Natural killer cell treated with Interleukin-12 subunit alpha and Interleukin-12 subunit beta and Interleukin-15 and Interleukin-18, amount 100 ng/mL, for 72 hours (primary cell): ENCODE measurements at places on chromosomes 2 and 18. TPM values are rescaled to one million over a fixed set of nuclear protein-coding genes. Genes with fewer than 3 reads are reported as not detected.

DNA sequence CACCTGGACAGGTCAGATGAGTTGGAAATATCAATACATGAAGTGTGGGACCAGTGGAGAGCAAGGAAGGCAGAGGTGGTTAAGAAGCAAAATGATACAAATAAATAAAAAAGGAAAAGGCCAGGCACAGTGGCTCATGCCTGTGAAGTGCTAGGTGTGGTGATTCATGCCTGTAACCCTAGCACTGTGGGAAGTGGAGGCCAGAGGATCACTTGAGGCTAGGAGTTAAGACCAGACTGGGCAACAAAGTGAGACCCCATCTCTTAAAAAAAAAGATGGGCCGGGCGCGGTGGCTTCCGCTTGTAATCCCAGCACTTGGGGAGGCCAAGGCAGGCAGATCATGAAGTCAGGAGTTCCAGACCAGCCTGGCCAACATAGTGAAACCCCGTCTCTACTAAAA, 2.9 kb downstream of the STON1 start:
- DNase-seq, result no peak
- H3K36me3 ChIP-seq, result no peaks in the 10 kb centered on the region
- H3K4me1 ChIP-seq, result peaks cover 9% of the 10 kb centered on the region
- no peak overlapping the region for H3K27ac ChIP-seq
- H3K4me3 ChIP-seq, result no peak overlapping the region
- no peaks in the 10 kb centered on the region for H3K27me3 ChIP-seq

- no peaks in the 10 kb centered on the region for H3K4me1 ChIP-seq
- no peak for DNase-seq
- no peak overlapping the region for H3K4me3 ChIP-seq
- H3K36me3 ChIP-seq, result no peaks in the 10 kb centered on the region
Observed at GRCh38 chr2:53516650-53517049, 251.0 kb upstream of the CHAC2 start.

DNA sequence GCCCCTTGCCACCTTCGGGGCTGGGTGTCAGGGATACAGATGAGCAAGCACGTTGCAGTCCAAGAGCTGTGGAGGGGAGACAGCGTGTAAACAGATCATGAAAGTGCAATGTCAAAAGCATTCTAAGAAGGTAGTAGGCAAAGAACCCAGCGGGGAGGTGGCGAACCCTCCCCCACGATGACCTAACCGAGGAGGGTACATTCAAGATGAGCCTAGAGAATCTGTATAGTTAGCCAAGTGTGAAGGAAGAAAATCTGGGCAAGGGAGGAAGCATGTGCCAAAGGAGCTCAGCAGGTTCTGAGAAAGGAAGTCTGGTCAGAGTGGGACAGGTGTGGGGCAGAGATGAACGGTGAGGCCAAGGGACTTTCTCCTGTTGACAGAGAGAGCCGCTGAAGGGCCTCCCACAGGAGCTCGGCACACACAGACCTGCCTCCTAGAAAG, 106.9 kb downstream of the SP3 start:
- no peak for DNase-seq
- H3K27ac ChIP-seq, result no peak overlapping the region
- no peaks in the 10 kb centered on the region for H3K36me3 ChIP-seq

DNA sequence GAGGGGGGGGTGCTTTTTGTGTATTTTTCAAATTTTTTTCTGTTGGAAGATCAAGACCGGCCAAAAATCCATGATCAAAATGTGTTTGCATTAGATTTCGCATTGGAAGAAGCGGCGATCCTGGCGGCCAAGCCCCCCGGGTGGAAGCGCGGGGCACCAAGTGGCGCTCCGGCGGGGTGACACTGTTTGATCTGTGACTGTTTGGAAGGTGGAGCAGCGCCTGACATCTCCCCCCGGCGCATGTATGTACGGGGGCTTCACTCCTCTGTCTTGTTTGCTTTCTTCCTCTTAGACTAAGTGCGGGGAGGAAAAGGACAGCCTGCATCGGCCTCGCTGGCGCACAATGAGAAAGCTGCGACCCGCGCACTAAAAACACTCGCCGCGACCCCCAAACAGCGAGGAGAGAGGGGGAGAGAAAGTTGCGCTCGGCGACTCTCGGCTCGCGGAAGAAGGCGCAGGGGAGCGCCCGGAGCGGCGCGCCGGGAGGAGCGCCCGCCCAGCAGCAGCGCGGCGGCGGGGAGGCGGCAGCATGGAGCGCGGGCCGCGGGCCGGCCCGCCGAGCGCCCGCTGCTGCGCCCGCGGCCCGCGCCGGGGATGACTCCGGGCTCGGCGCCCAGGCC, 515 bp downstream of the TSHZ1 start:
- H3K4me1 ChIP-seq, result peaks cover 59% of the 10 kb centered on the region
- peak overlapping the region; percentile 98 for H3K4me3 ChIP-seq
- peak overlapping the region; percentile 94 for H3K27ac ChIP-seq

DNA sequence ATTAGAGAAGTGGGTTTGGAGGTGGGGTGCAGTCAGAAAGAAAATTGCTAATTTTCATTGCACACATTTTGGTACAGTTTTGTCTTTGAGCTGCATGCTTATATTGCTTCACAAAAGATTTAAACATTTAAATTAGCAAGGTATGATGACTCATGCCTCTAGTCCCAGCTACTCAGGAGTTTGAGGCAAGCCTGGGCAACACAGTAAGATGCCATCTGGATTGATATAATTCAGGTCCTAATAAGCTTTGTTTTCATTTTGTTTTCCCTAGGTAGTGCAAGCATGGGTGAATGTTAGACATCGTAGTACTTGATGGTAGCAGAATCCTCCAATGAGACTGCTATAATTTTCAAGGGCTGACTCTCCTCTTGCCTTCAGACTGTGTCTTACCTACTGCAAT, 396.7 kb upstream of the RGPD4 start:
- H3K4me1 ChIP-seq, result no peaks in the 10 kb centered on the region
- no peaks in the 10 kb centered on the region for H3K36me3 ChIP-seq
- H3K4me3 ChIP-seq, result no peak overlapping the region
- H3K27ac ChIP-seq, result no peak overlapping the region

- no peak overlapping the region for H3K4me3 ChIP-seq
- no peaks in the 10 kb centered on the region for H3K36me3 ChIP-seq
- H3K4me1 ChIP-seq, result no peaks in the 10 kb centered on the region
- DNase-seq, result no peak
- no peak overlapping the region for H3K27ac ChIP-seq
Observed at GRCh38 chr2:148201075-148202004, 180.4 kb downstream of the MBD5 start.

DNA sequence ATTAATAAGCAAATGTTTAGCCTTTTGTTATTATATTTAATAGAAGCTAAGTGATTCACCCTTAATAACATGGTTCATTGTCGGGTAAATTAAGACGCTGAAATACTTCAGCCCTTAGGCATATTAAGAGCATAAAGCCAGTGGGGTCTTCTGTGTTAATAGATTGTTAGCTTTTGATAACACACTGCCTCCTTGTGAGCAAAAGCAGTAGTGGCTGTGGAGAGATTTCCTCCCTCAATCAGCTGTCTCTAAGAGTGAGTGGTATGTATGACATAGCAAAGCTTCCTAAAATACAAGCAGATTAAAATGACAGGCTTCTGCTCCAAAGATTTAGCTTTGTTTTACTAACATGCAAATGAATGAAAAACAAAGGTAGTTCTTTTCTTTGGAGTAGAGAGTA, 143.7 kb upstream of the SYT4 start:
- no peak overlapping the region for H3K4me3 ChIP-seq
- no peaks in the 10 kb centered on the region for H3K4me1 ChIP-seq
- H3K27me3 ChIP-seq, result no peaks in the 10 kb centered on the region
- no peak overlapping the region for H3K27ac ChIP-seq
- no peaks in the 10 kb centered on the region for H3K36me3 ChIP-seq
- no peak for DNase-seq

GRCh38 chr2:48162742-48163141, 256.4 kb upstream of the FBXO11 start:
- peaks cover 16% of the 10 kb centered on the region for H3K36me3 ChIP-seq
- no peak overlapping the region for H3K27ac ChIP-seq
- H3K4me1 ChIP-seq, result peaks cover 4% of the 10 kb centered on the region
- peaks cover 22% of the 10 kb centered on the region for H3K27me3 ChIP-seq
- H3K4me3 ChIP-seq, result no peak overlapping the region
- DNase-seq, result no peak

Gene CYP1B1
- total RNA-seq, result 90.3 TPM

Gene CLHC1
- total RNA-seq, result 13.1 TPM

GRCh38 chr2:191174442-191174841, 23.6 kb upstream of the STAT4 start:
- H3K36me3 ChIP-seq, result peaks cover 9% of the 10 kb centered on the region
- no peak for DNase-seq
- no peaks in the 10 kb centered on the region for H3K27me3 ChIP-seq

DNA sequence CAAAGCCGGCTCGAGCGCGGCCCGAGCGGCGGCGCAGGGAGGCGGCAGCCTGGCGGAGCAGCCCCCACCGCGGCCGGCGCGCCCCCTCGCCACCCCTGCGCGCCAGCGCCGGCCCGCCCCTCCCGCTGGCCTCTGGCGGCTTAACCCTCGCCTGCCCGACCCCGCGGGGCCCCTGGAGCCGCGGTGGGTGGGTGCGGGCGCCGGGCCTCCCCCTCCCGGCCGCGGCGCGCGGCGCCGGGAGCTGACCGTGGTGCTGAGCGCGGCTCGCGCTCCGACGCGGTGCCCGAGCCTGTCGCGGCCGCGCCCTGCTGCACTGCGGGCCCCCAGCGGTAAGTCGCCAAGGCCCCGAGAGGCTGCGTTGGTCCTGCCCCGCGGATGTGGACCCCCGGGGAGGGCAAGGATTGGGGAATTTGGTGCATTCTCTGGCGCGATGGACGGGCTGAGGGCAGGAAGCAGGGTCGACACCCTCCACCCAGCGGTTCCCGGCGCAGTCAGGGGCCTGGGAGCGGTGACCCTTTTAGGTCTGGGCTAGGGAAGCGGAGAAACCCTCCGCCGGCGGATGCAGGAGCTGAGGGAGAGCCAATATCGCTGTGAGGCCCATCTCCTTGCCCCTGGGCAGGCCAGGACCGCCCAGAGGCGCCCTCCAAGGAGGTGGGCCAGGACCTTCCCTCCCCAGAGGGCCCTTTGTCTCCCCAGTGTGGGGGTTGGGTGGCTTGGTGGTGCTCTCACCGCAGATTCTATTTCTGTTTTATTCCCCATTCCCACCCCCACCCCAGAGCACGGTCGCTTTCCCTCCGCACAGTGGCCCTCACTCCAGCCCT, 923 bp downstream of the AMER3 start:
- no peak overlapping the region for H3K27ac ChIP-seq
- no peak overlapping the region for H3K4me3 ChIP-seq
- H3K4me1 ChIP-seq, result peaks cover 6% of the 10 kb centered on the region
- H3K27me3 ChIP-seq, result peaks cover 38% of the 10 kb centered on the region

- peaks cover 20% of the 10 kb centered on the region for H3K27me3 ChIP-seq
- H3K4me1 ChIP-seq, result no peaks in the 10 kb centered on the region
Observed at GRCh38 chr18:61732854-61733253, 160.0 kb downstream of the RNF152 start.

Gene CCL20
- not detected for total RNA-seq

- peak within 1 kb of the TSS; percentile 91 for H3K4me3 ChIP-seq
- peak within 1 kb of the TSS; percentile 83 for H3K27ac ChIP-seq
- peaks cover 33% of the 10 kb centered on the region for H3K4me1 ChIP-seq
- H3K27me3 ChIP-seq, result no peaks in the 10 kb centered on the region
Observed at GRCh38 chr2:210476194-210477128, at the start of gene LANCL1. Gene LANCL1 (minus strand): TSS chr2:210476759. CDS start chr2:210476396, 363 bp downstream.

GRCh38 chr2:169343202-169343601, 19.1 kb downstream of the LRP2 start:
- H3K27ac ChIP-seq, result no peak overlapping the region
- no peaks in the 10 kb centered on the region for H3K36me3 ChIP-seq

DNA sequence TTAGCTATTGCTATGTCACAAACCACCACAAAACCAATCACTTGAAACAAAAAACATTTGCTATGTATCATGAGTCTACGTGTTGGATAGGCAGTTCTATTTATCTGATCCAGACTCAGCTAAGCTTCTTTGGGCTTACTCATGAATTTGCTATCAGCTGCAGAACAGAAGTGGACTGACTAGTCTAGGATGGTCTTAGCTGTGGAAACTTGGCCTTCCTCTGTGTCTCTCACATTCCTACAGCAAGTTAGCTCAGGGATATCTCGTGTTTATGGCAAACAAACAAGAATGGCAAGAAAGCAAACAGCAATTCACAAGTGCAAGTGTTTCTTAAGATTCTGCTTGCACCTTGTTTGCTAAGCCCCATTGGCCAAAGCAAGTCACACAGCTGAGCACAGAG, 288.0 kb upstream of the TNP1 start:
- peaks cover 2% of the 10 kb centered on the region for H3K27me3 ChIP-seq
- no peak overlapping the region for H3K27ac ChIP-seq
- no peak overlapping the region for H3K4me3 ChIP-seq
- H3K4me1 ChIP-seq, result no peaks in the 10 kb centered on the region
- no peaks in the 10 kb centered on the region for H3K36me3 ChIP-seq
- DNase-seq, result no peak

GRCh38 chr2:196967116-196967515, 40.6 kb upstream of the PGAP1 start:
- peaks cover 5% of the 10 kb centered on the region for H3K36me3 ChIP-seq
- H3K27ac ChIP-seq, result peak overlapping the region; percentile 11
- no peak overlapping the region for H3K4me3 ChIP-seq
- peaks cover 18% of the 10 kb centered on the region for H3K4me1 ChIP-seq

DNA sequence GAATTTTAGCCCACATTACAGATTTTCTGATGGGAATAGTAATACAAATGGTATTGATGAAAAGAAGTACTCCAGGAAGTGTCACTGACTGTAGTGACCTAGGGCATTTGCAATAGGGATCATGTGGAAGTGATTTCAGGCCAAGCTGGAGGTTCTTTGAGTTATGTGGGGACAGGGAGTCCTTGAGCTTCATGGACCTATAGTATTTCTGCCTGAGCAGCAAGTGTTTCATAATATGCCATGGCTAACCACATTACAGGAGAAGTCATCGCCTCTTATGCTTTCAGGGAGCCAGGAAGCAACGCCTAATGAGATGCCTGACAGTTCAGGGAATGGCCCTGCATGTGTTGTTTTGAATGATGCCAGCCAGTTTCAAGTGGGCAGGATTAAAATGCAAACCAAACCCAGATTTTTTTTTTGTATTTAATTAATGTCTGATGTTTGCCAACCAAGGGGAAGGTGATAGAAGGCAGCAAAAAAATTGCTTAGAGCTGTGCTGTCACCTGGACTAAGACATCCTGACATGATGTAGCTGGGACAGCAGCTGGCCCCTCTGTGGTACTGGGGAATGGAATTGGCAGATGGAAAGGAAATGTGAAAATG, 109.5 kb downstream of the RAPGEF4 start:
- H3K4me3 ChIP-seq, result no peak overlapping the region
- no peak for DNase-seq
- no peaks in the 10 kb centered on the region for H3K4me1 ChIP-seq
- no peak overlapping the region for H3K27ac ChIP-seq
- H3K36me3 ChIP-seq, result no peaks in the 10 kb centered on the region
